ENCODE measurements at places on chromosomes 4 and X. TPM values are rescaled to one million over a fixed set of nuclear protein-coding genes. Genes with fewer than 3 reads are reported as not detected.

DNA sequence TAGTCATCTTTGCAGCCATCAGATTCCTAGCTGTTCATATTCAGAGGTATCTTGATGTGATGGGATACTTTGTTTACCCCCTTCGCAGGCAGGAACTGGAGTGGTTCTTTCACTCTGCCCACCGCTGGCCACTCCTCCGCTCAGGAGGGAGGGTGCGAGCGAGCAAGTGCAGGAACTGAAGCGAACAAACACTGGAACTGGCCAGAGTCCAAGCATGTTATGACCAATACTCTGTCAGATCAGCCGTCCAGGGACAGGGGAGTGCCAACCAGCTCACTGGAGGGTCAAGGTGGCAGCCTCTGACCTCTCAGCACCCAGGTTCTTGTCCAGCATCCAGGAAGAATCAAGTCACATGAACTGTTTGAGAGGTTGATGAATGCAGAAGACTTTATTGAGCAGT lies 18.0 kb upstream of the MANBA start:
- no peak for DNase-seq

DNA sequence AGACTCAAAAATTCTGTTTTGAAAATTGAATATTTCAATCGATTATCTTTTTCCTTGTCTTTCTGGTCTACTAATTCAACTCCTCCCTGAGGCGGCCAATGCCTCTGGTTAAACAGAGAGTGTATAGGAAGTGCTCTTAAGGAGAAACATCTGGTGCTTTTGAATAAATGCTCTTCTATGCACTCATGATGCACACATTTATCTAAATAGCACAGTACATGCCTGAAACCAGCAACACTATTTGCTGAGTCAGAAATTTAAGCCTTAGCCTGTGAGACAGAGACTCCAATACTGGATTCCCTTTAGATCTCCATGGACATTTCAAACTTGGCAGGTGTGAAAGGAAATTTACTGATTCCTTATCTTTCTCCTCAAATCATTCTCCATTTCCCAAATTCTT lies 118.6 kb downstream of the SLIT2 start:
- no peak for DNase-seq

Gene TMEM156
- total RNA-seq = 10.3 TPM

Gene REELD1
- 1.0 TPM for total RNA-seq
